ENCODE measurements at places on chromosomes 1 and 21. TPM values are rescaled to one million over a fixed set of nuclear protein-coding genes. Genes with fewer than 3 reads are reported as not detected.

The EMC1 gene
- 68.7 TPM for polyA plus RNA-seq

DNA sequence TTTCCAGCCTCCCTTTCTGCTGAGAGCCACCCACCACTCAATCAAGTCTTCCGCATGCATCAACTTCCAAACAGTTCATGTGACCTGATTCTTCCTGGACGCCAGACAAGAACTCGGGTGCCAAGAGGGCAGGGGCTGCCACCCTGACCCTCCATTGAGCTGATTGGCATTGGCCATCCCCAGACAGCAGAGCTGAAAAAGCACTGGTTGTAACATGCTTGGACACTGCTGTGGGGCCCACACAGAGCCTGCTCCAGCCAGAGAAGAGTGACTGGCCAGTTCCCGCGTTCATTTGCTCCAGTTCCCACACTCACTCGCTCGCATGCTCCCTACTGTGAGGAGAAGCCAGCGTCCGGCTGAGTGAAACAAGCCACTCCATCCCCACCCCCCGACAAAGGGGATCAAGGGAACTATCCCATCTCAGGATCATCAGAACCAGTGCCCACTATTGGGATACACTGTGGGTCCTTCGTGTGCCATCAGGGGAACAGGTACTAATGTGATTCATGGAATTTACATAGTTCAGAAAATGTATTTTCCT, 420.3 kb downstream of the NPHP4 start:
- no peak for DNase-seq

DNA sequence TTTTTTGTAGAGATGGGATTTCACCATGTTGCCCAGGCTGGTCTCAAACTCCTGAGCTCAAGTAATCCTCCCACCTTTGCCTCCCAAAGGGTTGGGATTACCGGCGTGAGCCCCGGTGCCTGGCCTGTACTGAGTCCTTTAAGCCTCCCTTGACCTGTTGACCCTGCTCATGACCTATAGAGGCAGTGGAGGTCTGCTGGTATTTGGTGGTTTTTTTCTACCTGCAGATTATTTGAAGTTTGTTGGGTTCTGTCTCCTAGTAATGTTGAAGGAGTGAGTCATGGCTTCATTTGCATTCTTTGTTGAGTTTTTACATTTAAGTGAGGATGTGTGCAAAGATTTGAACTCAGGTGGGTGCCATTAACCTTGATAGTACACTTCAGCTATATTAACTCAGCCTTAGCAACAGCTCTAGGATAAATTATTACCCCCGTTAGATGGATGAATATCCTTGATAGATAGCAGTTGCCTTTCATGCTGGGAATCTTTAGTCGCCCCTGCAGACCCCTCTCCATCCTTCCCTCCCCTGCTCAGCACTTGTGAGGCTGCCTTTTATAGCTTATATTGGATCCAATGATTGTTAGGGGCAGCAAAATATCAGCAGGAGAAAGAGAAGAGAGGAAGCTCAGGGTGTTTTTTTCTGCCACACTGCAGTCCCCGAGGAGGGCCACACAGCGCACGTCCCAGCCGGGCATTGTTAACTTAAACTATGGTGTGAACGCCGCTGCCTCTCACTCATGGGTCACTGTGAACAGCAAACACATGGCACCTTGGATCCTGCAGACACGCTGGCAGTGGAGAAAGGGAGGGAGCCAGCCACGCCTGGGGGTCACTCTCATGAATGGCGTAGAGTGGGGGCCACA, 14.9 kb upstream of the NPPB start:
- no peak for DNase-seq

The DYRK1A gene
- 33.1 TPM for polyA plus RNA-seq

The BCL10 gene
- 19.4 TPM for polyA plus RNA-seq

The GNG4 gene
- 0.33 TPM for polyA plus RNA-seq

GRCh38 chr1:103362348-103363007, 163.0 kb upstream of the RNPC3 start:
- DNase-seq = no peak

The HHAT gene
- 5.1 TPM for polyA plus RNA-seq

- no peak for DNase-seq
Measured at GRCh38 chr1:223715604-223716172, 3.3 kb downstream of the CAPN2 start.

DNA sequence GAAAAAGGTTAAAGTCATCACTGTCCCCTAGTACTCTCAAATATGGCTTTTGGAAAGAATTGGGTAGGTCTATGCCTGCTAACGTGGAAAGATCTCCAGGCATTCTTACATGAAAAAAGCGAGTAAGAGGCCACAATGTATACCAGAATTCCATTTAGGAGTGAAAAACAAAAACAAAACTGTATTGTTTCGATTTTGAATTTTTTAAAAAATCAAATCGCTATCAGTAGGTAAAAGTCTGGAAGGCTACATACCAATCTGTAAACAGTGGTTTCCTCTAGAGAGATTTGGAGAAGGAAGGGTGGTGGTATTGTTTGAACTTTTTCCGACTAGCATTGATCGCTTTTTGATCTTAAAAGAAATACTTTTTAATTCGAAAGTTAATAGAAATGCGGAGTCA, 55.9 kb downstream of the RRAGC start:
- no peak for DNase-seq

GRCh38 chr1:234779160-234779538, 169.2 kb upstream of the IRF2BP2 start:
- no peak for DNase-seq

Data from AG04450 (cell line).